Activated B cell treated with CpG ODN at 0.5 μM for 24 hours (primary cell): ENCODE measurements at places on chromosomes 1 and 21. TPM values are rescaled to one million over a fixed set of nuclear protein-coding genes. Genes with fewer than 3 reads are reported as not detected.

The CR1 gene
- total RNA-seq = 11.4 and 13.9 TPM in 2 replicates

The VWA5B1 gene
- not detected in 2 replicates for total RNA-seq

The CBS gene
- 15.6 and 22.3 TPM in 2 replicates for total RNA-seq

DNA sequence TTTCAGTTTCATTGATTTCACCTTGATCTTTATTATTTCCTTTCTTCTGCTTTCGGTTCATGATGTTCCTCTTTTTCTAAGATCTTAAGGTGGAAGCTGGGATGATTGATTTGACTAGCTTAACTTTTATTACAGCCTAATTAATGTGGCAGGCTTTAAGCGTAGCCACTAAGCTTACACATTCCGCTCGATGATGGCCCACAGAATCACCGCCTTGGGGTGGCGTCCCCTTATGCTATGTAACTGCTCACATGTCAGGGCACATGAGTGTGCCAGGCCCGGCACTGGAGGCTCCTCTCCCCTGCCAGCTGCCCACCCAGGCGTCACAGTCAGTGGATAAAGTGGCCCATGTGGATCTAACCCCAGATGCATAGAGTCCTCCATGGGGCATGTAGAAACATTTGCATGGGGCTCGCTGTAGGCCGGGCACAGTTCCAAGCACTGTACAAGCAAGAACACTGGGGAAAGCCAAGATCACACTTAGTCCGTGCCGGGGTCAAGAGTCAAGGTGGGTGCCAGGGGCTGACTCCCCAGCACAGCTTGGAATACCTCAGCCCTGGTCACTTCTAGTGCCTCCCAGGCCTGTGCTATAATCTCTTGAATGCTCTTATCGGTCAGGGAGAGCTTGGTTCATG lies 41.7 kb downstream of the PKNOX1 start:
- no peak for DNase-seq

DNA sequence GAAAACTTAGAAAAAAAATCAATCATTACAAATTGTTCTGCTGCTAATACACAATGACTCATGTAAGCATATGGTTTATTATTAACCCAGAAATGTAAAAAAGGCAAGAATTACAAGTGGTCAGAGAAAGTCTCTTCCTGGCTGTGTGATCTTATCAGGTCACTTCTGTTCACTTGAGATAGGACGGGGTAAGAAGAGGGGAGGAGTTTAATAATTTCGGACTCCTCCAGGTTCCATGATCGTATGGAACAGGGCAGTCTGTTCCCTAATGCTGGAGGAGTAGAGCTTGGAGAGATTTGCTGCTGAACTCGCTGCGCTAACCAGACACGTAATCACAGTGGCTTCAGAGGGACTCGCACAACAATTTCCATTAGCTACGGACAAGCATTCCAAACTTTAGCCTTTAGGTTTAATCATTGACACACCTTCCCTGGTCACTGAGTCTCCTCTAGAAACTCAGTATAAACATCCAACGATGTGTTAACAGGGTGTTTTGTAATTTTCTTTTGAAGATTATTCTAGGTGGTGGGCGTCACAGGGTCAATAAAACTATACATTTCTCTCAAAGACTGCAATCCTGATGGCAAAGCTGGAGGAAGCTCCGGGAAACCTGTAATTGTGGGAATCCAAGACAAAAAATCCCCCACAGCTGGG lies 1.3 kb downstream of the CRYZ start:
- no peak for DNase-seq

- DNase-seq = no peak
These were observed 1.7 kb downstream of the EXOC8 start for GRCh38 chr1:231335663-231336602.

- DNase-seq = no peak
These were observed 61.6 kb downstream of the KIF14 start for GRCh38 chr1:200558866-200559459.

DNA sequence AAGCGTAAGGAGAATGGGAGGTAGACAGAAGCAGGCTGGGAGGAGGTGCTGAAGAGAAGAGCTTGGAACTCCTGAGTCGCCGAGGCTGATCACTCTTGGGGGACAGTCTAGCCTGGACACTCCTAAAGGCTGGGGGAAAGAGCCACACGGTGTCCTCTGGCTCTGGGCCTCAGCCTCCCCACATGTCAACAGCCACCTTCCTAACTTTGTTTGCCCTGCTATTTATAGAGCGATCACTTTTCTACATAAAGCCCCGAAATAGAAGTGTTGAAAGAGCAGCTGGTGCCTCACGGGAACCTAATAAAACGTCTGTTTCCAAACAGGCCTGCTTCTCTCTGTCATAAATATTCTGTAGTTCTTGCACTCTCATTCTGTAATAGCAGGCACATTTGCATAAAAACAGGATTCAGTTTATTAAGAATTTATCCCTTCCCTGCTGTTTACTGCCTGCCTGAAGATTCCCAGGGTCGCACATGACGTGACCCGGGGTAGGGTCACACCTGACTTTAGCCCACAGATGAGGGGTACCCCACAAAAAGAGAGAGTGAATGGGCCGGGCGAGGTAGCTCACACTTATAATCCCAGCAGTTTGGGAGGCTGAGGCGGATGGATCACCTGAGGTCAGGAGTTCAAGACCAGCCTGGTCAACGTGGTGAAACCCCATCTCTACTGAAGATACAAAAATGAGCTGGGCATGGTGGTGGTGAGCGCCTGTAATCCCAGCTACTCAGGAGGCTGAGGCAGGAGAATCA lies 212.5 kb downstream of the TOMM20 start:
- no peak for DNase-seq
